ENCODE measurements at places on chromosomes 11 and 22. TPM values are rescaled to one million over a fixed set of nuclear protein-coding genes. Genes with fewer than 3 reads are reported as not detected.

DNA sequence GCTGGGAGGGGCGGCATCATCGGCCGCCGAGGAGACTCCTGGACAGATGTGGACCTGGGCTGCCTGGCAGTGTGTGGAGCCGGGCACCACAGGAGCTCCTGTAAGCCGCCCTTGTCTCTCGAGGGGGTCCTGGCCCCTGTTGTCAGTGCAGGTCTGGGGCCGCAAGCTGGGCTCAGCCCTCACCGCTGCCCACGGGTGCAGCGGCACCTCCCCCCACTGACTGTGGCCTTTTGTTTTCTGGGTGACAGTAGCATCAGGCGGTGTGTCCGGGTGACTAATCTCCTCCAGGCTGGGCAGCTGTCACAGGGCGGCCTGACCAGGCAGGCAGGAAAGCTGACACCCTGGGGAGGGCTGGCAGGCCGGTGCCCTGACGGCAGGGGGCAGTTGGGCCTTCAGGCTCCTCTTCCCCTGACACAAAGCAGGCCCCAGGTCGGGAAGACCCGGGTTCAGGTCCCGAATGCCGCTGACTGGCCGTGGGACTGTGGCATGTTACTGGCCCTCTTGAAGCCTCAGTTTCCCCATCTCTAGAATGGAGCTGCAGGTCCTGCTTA, 16.3 kb downstream of the DGKZ start:
- DNase-seq, result peak; percentile 39

The TRIM22 gene
- 5.0 TPM for total RNA-seq

- DNase-seq, result no peak
Observed at GRCh38 chr11:58392746-58393145, 13.9 kb downstream of the OR5B3 start.

The CNTF gene
- 4.6 TPM for total RNA-seq

The TIMP3 gene
- total RNA-seq, result 15.2 TPM

The KCNE3 gene
- total RNA-seq, result not detected

The PRPF19 gene
- total RNA-seq, result 74.4 TPM

DNA sequence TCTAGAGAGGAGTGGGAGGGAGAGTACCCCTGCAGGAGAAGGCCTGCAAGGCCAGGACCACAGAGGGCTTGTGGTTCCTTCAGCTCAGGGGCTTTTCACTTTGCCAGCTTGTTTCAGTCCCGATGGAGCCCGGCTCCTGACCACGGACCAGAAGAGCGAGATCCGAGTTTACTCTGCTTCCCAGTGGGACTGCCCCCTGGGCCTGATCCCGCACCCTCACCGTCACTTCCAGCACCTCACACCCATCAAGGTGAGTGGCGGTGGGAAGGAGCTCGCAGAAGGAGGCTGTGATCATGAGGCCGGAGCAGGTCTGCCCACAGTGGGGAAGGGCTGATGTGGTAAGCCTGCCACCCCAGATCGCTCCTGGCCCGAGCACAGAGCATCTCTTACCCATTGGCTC, 13.5 kb downstream of the ACP2 start:
- no peak for DNase-seq

The KDM4D gene
- 1.3 TPM for total RNA-seq

The DEFB131B gene
- total RNA-seq, result not detected
